ENCODE measurements at places on chromosomes 13 and 19. TPM values are rescaled to one million over a fixed set of nuclear protein-coding genes. Genes with fewer than 3 reads are reported as not detected.

The PDE4A gene
- total RNA-seq = 3.7 TPM

The ZNF880 gene
- total RNA-seq = 28.4 TPM

The KRTDAP gene
- not detected for total RNA-seq

The ATXN8OS gene
- not detected for total RNA-seq

The GJB6 gene
- not detected for total RNA-seq

The MBD3 gene
- 126 TPM for total RNA-seq

The PGLYRP2 gene
- not detected for total RNA-seq

The ANKLE1 gene
- 1.00 TPM for total RNA-seq

The CEACAM8 gene
- total RNA-seq = not detected

The ZNF221 gene
- 8.7 TPM for total RNA-seq

The LHFPL6 gene
- 54.1 TPM for total RNA-seq

The KANK3 gene
- total RNA-seq = 0.33 TPM

The SLC10A2 gene
- not detected for total RNA-seq

The C2CD4C gene
- total RNA-seq = 0.33 TPM

The SIAH3 gene
- under 0.01 TPM for total RNA-seq

The PRRG2 gene
- total RNA-seq = 0.75 TPM

The CD79A gene
- not detected for total RNA-seq

The SOX1 gene
- not detected for total RNA-seq

The ZNF565 gene
- total RNA-seq = 5.2 TPM

The CLIP3 gene
- 12.6 TPM for total RNA-seq

Measured in uterine smooth muscle cell (primary cell).